Stimulated activated CD8-positive, alpha-beta memory T cell treated with anti-CD3 and anti-CD28 coated beads, Interleukin-7, amount 100 ng/mL, for 1 hour (primary cell): ENCODE measurements at places on chromosomes 13 and 19.

DNA sequence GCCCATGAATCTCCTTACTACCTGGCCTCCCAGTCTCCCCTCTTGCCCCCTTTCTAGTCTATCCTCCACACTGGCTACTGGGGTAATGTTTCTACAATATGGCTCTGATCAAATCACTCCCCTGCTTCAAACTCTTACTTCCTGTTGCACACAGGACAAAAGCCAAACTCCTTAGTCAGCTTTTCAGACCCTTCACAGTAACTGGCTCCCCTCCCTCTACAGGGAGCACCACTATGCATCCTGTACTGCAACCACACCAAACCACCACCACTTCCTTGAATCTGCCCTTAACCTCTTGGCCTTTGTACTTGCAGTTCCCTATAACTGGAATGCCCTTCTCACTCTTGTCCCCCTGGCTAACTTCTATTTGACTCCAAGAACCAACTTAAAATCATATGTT, 32.2 kb downstream of the DEDD2 start:
- no peak for DNase-seq

DNA sequence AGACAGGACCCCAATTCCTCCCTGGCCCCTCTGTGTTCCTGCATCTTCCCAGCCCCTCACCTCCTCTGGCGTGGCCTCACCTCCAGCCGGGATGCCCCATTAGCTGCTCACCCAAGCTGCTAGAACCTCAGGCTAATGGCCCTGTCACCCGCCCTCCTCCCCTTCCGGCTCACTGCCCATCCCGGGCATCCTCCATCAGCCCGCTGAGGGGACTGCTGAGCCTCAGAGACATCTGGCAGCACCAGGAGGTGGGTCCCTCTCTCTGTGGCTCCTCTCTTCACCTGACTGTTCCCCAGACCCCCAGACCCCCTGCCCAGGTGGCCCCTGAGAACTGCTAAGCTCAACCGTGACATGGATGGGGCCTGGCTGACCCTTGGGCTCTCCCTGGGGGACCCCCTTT, 2.9 kb downstream of the FFAR1 start:
- no peak for DNase-seq

- DNase-seq, result no peak
These were observed 5.2 kb downstream of the MCOLN1 start for GRCh38 chr19:7527516-7528191.

GRCh38 chr13:101640788-101641400, 188.4 kb downstream of the ITGBL1 start:
- DNase-seq, result no peak

GRCh38 chr19:38805180-38805579, 7.6 kb downstream of the LGALS4 start:
- DNase-seq, result no peak
